ENCODE measurements at places on chromosomes 5 and 9.

DNA sequence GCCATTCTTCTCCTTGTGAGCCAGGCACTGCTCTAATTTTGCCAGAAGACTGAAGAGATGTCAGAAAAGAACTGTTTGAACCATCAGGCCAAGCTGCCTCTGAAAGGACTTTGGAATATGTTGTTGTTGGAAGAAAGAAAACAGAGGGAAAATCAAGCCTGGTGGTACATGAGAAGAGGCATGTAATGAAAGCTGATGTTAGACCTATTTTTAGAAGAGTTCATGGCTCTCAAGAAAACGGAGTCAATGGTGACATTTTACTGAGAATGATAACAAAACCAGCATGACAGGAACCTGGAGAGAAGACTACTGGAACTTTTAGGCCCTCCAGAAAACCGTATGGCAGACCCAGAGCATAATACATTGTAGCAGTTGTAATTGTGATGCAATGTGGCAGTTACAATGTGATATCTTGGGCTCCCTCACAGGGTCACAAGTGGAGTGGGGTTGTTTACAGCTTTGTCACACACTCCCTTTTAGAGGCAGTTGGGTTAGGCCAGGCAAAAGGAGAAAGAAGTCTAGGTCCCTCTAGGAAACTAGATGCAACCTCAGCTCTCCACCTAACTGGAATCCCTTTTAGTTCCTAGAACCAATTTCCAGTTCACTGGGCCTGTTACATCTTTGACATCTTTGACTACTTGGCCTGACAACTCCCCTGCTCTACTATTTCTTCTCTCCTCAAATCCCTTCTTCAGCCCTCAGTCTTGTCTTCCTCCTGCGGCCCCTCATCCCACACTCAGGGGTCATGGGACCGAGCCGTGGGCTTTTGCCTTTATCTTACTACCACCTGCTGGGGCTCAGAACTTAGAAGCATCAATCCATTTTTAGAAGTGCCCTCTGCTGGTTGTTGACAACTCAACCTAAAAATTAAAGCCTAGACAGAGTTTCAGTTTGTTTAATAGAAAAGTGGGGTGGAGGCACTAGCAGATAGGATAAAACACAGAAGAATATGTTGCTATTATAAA is 61.2 kb upstream of the JAK2 start:
- DNase-seq, result no peak

- DNase-seq, result peak; percentile 12
These were observed 160.2 kb downstream of the MACROH2A1 start for GRCh38 chr5:135238622-135239452.

DNA sequence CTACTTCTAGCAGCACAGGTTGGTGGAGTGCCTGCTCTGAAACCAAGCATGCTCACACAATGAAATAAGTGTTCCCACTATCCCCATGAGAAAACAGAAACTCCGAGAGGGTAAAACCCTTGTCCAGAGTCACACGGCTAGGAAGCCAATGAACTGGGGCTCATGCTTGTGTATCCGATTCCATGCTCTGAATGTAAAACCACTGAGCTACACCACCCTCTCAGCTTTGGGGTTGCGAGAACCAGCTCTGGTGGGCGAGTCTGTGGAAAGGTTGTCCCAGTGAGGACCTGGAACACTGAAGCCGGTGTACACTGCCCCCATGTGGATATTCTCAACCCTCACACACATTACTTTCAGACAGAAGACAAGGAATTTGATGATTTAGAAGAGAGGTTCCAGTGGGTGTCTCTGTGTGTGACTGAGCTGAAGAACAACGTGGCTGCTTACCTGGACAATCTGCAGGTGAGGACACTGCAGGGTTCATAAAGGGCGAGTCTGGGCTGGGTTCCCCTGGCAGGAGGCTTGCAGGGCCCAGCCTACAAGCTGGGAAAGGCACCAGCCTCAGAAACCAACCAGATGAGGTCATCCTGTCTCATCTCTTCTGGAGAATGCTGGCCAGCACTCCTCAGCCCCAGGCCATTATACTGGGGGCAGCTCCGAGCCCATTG is 37.4 kb downstream of the ARHGEF37 start:
- no peak for DNase-seq

- no peak for DNase-seq
These were observed 8.6 kb downstream of the PMPCA start for GRCh38 chr9:136419092-136419420.

- DNase-seq, result no peak
These were observed 300.5 kb upstream of the CTNND2 start for GRCh38 chr5:12204761-12205160.
